ENCODE measurements at places on chromosomes 6 and 20.

DNA sequence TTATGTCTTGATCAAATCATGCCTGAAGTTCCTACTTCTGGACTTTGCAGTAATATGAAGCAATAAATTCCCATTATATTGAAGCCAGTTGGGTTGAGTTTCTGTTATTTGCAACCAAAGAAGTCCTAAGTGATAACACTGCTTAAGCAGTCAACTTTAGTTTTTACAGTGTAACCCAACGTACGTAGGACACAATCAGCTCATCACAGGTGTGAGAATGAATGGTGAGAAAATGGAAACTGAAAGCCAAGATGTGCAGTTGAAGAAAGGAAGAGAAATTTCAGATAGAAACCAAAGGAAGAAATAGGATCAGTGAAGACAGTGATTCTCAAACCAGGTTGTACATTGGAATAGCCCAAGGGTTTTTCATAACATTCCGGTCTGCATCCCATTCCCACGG, 211.4 kb upstream of the ZFP64 start:
- no peak for DNase-seq

- DNase-seq: no peak
These were observed 212.6 kb downstream of the PLCB1 start for GRCh38 chr20:8344631-8345030.

- no peak for DNase-seq
These were observed 5.5 kb upstream of the HLA-E start for GRCh38 chr6:30483677-30484279.

DNA sequence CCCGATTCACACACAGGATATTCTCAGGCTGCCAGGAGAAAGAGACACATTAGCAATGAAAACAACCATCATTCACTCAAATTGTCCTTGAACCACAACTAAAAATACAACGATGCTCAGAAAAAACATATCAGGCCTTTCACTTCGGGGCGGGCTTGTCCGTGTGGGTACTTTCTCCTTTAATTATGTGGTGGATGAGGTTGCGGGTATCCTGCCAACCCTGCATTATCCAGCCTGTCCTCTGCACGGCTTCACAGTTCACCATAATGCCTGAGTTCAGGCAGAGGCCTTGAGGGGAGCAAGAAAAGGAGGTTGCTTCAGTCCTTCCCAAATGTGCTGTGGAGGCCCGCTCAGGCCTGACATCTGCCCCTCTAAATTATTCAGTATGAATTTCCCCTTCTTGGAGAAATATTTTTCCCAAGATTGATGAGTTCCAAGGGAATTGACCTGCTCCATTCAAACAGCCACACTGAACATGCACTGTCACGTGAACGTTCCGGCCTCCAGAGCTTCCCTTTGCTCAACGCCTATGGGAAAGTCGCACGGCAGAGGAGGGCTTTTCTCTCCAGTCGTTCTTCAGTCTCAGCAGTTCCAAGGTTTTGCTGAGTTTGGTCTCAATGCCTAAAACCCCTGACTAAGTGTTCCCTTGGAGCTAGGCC, 70.3 kb downstream of the MYLK4 start:
- DNase-seq: no peak

- DNase-seq: no peak
These were observed 78.9 kb upstream of the SCP2D1 start for GRCh38 chr20:18734525-18735189.

DNA sequence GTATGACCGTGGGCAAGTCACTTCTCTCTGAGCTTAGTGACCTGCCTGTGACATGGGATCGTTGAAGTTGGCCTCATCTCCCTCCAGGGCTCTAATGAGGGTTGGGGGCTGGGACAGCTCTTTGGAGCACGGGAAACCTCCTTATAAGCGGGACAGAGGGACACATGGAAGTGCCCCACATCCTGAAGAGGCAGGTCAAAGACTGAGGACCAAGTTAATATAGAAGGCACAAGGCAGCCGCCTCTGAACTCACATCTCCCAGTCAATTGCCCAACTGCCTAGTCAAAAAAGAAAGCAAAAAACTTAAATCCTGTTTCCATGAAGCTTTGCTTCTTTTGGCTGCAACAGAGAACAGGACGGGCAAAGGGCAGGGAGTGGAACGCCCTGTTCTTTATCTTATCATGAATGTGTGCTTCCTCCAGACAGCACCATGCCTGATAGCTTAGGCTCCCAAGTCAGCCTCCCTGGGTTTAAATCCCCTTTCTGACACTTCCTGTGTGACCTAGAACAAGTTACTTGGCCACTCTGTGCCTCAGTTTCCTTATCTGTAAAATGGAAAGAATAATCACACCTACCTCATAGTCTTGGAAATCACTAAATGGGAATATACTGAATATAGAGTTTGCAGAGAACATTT, 27.1 kb downstream of the LBP start:
- no peak for DNase-seq

GRCh38 chr20:63016514-63017075, 9.8 kb upstream of the BHLHE23 start:
- DNase-seq: no peak

- no peak for DNase-seq
These were observed 9.8 kb downstream of the PAQR8 start for GRCh38 chr6:52371656-52372191.

- no peak for DNase-seq
These were observed 248.0 kb downstream of the TTLL2 start for GRCh38 chr6:167572841-167573271.

DNA sequence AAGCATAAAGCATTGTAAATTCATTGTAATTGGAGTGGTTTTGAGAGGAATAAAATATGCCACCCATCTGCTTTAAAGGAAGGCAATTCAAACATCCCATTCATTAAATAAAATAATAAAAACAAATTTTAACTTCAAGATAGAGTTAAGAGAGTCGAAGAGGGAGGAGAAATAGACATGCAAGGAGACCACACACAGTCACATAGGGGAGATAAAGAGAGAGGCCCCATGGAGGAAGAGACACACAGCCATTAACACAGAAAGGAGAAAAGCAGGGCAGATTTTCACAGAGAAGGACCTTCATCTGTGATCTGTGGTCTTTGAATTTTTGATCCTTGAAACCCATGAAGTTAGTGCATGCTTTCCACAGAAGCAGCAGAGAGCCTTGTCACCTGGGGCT, 214.3 kb upstream of the TCF21 start:
- no peak for DNase-seq

DNA sequence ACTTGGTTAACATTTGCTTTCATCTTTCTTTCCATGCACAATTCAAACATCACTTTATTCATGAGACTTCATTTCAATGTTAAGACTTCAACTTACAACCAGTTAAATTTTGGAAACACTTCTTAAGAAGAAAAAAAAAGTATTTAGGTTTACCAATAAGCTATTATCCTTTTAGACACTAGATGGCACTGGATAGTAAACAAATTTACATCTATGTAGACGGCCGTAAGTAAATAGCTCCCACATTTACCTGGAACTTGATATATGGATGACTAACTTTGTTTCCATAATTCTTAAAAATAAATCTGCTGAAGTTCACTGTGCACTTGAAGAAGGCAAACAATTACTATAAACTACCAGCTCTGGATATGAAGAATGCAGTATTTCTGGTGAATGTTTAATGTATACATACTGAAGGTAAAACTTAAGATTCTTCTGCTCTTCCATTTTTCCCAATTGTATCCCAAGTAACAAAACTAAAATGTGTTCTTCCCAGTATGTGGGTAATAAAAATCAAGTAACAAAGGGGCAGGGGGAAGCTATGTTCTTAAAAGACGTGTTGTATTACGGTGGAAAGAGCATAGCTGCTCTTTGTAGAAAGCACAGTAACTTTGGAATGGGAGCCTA, 130.6 kb upstream of the C6orf118 start:
- DNase-seq: no peak

- no peak for DNase-seq
These were observed 81.3 kb upstream of the NAA20 start for GRCh38 chr20:19935842-19936241.

GRCh38 chr6:135990855-135991464, 139.5 kb downstream of the PDE7B start:
- DNase-seq: no peak

DNA sequence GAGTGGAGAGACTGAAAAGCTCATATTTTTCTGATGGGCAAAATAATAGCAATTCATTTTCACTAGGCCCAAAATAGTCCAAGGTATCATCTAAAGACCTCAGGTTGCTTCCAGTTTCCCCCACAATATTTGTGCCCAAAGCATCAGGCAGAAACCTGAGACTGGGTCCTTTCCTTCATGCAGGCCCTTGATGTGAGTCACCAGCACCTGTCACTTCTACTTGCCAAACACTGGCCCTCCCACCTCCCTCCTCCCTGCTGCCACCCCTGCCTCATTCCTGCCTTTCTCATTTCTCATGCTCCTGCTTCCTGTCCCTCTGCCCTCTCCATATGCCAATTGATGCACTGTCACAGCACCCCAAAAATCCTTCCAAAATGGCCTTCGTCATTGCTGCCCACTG, 230.4 kb upstream of the CST7 start:
- DNase-seq: no peak

DNA sequence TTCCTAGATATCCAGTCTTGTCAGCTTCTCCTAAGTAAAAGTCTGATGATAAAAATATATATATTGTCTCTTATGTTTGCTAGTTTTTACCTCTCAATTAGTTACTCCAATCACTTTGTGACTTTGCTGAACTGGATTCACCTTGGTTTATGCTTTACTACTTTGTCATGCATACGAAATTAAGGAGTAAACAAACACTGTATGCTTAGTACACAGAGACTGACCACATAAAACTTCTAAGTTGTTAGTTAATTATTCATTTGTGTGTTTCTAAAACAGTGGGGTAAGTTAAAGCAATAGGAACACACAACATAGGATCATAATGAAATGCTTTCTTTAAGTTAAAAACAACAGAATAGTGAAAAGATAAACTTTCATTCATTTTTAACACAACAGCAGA, 877.3 kb upstream of the MAP3K7 start:
- no peak for DNase-seq

GRCh38 chr20:38152621-38153221, 12.3 kb downstream of the TGM2 start:
- DNase-seq: no peak

- DNase-seq: no peak
These were observed 61.2 kb downstream of the SRC start for GRCh38 chr20:37407019-37407566.

- no peak for DNase-seq
These were observed 139.1 kb upstream of the LAMP5 start for GRCh38 chr20:9375221-9375681.

- DNase-seq: no peak
These were observed 223.8 kb downstream of the NRN1 start for GRCh38 chr6:5782783-5783547.

DNA sequence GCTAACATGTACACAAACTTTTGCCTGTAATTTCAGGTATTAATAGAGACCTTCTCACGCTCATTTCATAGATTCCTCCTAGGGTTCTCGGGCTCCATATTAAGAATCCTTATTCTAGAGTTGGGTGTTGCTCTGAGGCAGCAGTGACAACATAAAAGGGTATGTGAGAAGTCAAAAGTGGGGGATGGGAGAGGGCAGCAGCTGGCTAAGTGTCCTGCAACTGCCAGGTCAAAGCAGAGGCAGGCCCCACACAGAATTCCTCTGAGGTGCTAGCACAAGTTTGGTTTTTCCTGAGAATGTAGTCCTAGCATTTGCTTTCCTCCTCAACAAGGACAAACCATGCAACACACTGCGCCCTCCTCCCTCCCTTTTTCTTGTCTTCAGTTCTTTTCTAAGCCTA, 4.6 kb downstream of the NSFL1C start:
- DNase-seq: no peak

DNA sequence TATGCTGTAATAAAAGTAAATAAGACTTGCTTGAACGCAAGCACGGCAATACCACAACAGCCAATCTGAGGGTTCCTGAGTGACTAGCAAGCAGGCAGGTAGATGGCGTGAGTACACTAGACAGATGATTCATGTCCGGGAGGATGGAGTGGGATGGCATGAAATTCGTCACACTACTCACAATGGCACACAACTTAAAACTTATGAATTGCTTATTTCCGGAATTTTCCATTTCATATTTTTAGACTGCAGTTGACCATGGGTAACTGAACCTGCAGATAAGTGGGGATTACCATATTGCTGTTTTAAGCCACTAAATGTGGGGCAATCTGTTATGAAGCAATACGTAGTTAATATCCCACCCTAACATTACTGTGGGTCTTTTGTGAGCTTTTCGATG, 93.6 kb upstream of the NFATC2 start:
- DNase-seq: peak; percentile 9

GRCh38 chr6:36118550-36119107, 11.7 kb upstream of the MAPK13 start:
- no peak for DNase-seq

DNA sequence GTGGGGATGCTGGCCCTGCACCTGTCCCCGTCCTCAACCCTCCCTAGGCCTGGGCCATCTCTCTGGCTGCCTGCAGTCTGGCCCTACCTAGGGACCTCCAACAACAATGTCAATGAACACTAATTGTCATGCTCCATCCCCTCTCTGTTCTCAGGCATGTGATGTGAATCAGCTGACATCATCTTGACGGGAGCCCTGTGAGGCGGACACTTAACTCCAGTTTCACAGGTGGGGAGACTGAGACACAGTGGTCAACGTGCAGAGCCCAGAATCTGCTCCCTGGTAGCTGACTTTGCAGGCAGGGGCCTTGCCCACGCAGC, 762 bp upstream of the TCEA2 start:
- DNase-seq: no peak
